ENCODE measurements at places on chromosomes 6 and 20.

- DNase-seq = peak; percentile 21
Measured at GRCh38 chr6:127918506-127919427, 17.9 kb upstream of the THEMIS start.

- no peak for DNase-seq
Measured at GRCh38 chr6:34829137-34829536, 37.3 kb downstream of the BLTP3A start.

DNA sequence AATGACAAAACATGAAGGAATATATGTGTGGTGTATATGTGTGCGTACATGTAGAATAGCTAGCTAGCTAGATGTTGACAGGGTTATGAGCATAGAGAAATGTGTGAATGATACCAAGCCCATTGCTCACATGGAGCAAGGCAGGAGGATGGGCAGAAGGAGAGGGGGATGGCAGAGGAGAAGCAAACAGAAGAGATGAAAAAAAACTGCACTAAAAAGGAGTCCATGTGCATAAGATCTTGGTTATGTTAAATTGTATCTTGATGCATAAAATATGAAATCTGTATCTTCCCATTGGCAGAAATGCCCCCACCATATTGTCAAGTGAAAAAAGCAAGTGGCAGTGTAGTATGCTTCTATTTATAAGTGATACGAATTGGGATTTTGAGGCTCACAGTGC, 125.1 kb downstream of the PRND start:
- no peak for DNase-seq

- no peak for DNase-seq
Measured at GRCh38 chr20:18224968-18225568, 63.3 kb upstream of the ZNF133 start.

DNA sequence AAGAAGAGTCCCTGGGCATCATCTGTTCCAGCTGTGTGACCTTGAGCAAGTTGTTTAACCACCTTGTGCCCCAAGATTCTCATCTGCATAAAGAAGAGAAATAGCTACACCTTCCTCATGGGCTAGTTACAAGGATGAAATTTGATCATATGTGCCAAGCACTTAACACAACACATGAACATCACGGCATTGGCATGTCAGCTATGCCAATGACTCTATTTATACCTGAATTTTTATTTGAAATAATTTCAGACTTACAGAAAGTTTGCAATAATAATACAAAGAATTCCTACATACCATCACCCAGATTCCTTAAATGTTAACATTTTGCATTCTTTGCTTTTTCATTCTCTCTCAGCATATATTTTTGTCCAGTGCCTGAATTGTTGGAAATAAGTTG, 21.0 kb upstream of the TCF15 start:
- no peak for DNase-seq

- peak; percentile 9 for DNase-seq
Measured at GRCh38 chr20:23080521-23080920, 5.6 kb downstream of the CD93 start.

DNA sequence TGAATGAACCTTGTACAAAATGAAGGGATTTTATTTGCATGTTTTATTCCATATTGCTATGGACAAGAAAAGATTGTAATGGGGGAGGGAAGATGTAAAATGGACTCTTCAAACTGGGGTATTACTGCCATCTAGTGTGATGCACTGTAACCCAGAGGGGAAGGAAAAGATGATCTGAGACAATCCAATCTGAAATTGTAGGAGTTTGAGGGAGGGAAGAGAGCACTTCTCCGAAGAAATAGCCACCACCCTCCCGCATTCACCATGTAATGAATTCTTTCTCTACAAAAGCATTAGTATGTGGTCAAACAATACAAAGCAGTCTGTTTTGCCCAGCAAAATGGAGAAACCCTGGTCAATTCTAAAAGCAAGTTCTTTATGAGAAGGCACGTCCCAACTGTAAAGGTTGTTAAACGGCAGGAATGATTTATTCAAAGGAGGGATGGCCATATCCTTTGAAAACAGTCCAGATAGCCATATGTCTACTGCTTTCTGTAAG, 679.5 kb upstream of the NRSN1 start:
- peak; percentile 68 for DNase-seq

GRCh38 chr6:108686896-108687295, 126.2 kb downstream of the FOXO3 start:
- no peak for DNase-seq

GRCh38 chr6:150773969-150774368, 91.5 kb upstream of the MTHFD1L start:
- no peak for DNase-seq

DNA sequence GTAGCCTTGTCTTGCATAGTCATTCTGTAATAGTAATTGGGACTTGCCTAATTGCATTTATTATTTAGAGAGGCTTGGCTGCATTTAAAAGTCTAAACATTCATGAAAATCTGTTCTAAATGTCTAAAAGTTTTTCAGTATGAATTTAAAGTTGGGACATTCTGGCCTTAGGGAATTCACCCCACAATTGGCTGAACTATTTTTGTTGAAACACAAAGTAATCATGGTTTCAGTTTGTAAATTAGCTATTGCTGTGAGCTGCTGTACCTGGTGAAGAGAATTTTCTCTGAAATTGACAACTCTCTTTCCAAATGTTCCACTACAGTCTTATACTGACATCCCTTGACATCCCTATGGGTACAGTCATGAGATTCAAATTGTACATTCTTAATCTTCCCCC, 253.0 kb downstream of the FARS2 start:
- DNase-seq = no peak

- no peak for DNase-seq
Measured at GRCh38 chr6:87806099-87806498, 104.1 kb upstream of the AKIRIN2 start.

GRCh38 chr6:39204646-39205244, 24.5 kb downstream of the KCNK5 start:
- DNase-seq = no peak

GRCh38 chr6:27605401-27606342, 132.8 kb upstream of the ZNF184 start:
- DNase-seq = peak; percentile 95

DNA sequence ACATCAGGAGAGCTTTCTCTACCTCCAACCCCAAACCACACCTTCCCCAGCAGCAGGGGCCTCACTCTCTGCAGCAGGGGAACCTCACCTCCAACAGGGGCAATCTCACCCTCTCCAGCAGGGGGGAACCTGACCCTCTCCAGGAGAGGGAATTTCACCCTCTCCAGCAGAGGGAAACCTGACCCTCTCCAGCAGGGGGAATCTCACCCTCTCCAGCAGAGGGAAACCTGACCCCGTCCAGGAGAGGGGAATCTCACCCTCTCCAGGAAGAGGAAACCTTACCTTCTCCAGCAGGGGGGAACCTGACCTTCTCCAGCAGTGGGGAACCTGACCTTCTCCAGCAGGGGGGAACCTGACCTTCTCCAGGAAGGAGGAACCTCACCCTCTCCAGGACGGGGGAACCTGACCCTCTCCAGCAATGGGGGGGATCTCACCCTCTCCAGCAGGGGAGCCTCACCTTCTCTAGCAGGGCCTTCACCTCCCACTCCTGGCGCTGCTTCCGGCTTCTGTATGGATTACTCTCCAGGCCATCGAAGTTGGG, 3.1 kb downstream of the B3GALT4 start:
- DNase-seq = peak; percentile 84

DNA sequence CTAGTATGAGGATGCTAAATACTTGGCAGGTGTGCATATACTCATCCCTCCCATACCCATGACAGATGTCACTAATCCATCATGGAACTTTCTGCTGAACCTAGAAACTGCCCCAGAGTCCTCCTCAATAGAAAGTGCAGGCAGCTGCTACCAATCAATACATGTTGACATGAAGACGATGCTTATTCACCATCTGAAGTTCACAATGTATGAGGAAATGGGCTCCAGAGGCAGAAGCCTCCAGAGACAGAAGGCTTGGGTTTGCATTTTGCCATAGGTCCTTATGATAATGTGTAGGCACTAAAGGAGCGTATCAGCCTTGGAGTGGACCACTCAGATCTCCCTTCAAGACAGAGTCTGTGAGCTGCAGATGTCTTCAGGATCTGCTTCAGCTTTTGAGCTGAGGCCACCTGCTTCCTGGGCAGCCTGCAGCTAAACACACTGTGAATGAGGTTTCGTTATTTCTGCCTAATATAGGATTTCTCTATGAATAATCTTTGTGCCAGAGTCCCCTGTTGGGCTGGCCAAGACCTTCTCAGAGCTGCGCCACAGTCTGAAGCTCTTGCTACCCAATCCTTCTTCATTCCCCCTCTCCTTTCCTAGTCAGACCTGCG, 7.5 kb upstream of the KIAA1755 start:
- DNase-seq = no peak

GRCh38 chr6:169707772-169708171, 5.8 kb downstream of the C6orf120 start:
- peak; percentile 83 for DNase-seq

- DNase-seq = no peak
Measured at GRCh38 chr6:166563200-166563599, 23.3 kb downstream of the RAMACL start.

GRCh38 chr20:17619351-17620093, 49.6 kb downstream of the DSTN start:
- DNase-seq = no peak

DNA sequence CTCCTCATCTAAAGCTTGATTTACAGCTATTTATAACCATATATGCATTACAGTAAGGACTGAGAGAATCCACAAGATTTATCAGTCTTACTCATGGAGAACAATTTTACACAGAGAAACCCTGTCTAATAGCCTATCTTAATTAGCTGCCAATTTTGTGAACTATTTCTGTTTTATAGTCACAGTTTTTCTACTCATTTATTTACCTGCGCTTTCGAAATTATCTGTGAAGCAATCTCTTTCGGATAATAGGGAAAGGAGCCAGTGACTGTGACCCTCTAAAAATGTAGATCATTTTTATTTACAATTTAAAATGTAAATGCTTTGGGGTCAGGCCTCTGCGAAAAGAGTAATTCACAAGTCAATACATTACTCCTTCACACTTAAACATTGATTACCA, 98.1 kb downstream of the TSHZ2 start:
- no peak for DNase-seq

DNA sequence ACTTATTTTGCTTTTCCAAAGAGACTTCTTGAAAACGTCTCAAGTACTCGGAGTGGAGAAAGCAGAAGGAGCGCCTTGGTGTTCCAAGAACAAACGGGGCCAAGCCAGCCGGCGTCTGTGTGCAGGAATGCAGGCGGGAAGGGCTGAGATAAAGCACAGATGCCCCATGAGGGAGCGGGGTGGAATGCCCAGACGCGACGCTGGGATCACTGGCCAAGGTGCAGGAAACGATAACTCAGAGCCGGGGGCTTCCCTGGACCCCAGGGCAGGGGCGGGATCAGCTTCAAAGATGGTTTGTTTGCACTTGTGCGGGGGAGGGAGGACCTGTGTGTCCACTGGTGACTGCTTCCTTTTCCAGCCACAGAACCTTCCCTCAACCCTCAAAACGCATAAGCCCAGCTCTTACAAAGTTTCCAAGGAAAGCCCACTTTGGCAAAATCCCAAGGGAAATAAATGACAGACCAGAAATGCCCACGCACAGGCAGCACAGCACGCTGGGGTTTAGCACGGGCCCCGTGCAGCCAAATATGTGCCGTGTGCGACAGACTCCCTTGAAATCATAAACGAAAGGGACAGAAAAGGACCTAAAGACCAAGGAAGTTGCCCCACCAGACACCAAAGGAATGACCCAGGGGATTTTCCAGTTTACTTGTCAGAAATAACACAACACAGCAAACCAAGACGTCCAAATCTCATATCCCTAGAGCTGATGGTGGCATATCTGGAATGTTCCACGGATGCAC, 113.9 kb downstream of the NFATC2 start:
- no peak for DNase-seq

DNA sequence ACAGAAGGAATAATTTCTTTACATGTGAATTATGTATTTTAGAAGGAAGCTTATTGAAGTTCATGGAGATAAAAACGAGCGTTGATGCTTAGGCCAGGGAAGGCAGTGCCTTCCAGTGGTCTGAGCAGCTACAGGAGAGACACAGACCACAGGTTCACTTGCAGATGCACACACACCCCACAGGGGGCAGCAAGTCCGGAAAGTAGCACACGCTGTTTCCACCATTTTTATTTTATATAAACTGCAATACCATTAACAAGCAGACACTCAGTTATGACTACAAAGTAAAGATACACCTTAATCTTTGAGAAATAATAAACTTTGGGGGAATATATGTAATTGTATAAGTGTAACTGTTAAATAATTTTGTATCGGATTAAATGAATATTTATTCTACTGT, 13.5 kb upstream of the DACT2 start:
- DNase-seq = peak; percentile 4

DNA sequence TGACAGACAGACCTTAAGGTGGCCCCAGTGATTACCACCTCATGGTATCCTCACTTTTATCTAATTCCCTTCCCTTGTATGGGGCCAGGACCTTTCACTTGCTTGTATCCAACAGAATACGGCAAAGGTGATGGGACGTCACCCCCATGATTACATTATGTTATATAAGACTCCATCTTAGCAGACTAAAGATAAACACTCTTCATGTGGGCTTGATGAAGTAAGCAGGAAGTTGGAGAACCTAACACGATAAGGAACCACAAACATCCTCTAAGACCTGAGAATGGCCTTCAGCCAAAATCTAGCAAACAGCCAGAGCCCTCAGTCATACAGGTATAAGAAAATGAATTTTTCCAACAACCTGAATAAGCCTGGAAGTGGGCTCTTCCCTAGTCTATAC, 8.0 kb downstream of the SLC17A3 start:
- peak; percentile 91 for DNase-seq

DNA sequence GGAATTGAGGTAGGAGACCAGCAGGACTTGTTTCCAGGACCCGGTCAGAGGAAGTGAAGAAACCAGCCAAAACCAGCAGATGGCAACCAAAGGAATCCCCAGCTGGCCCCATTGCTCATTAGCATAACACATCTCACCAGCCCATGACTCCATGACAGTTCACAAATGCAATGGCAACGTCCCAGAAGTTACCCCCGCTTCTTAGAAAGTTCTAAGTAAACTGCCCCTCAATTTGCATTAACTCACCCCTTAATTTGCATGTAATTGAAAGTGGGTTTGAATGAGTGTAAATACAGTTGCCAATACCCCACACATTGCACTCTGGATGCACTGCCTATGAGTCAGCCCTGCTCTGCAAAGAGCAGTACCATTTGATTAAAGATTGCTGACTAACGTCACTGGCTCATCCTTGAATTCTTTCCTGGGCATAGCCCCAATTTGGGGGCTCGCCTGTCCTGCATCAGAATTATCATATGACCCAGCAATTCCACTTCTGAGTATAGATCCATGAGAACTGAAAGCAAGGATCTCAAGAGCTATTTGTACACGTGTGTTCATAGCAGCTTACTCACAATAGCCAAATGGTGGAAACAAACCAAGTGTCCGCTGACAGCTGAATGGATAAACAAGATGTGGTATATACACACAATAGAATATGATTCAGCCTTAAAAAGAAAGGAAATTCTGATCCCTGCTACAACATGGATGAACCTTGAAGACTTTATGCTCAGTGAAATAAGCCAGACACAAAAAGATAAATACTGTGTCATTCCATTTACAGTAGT, 36.4 kb downstream of the MYLK4 start:
- peak; percentile 32 for DNase-seq

DNA sequence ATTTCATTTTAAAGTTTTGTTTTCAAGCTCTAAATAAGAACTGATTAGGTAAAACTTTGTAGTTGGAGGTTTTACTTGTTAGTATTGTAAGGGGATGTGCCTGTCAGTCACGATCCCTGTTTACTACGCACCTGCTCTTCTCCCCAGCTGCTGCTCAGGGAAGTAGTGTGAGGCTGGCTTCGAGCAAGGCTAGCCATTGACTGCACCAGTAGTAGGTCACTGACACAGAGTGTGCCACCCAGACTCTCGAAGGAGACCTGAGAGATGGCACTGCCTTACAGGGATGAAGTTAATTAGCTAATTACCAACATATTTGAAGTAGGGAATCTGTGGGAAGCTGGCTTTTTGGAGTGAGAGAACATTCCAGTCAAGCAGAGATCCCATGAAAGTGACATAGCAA, 89.2 kb downstream of the DNAH8 start:
- DNase-seq = no peak
